ENCODE measurements at places on chromosomes 11 and 22. TPM values are rescaled to one million over a fixed set of nuclear protein-coding genes. Genes with fewer than 3 reads are reported as not detected.

- DNase-seq = peak; percentile 62
Measured at GRCh38 chr11:70481625-70482528, 83.5 kb downstream of the CTTN start.

DNA sequence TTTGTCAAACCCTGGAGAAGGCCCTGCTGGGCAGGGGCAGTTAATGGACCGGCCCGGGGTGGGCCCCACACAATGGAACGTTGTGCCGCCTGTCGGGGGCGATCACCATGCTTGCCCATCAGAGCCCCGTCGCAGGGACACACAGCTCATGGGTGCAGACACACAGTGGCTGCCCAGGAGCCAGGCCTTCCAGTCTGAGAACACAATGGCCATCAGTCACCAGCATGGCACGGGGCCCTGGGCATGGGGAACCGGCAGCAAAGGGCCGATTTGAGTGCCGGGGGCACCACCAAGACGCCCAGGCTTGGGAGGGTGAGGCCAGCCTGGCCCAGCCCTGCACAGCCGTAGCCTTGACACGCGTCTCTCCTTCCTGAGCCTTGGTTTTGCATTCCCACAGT, 7.1 kb downstream of the LINC01488 start:
- DNase-seq = peak; percentile 39

DNA sequence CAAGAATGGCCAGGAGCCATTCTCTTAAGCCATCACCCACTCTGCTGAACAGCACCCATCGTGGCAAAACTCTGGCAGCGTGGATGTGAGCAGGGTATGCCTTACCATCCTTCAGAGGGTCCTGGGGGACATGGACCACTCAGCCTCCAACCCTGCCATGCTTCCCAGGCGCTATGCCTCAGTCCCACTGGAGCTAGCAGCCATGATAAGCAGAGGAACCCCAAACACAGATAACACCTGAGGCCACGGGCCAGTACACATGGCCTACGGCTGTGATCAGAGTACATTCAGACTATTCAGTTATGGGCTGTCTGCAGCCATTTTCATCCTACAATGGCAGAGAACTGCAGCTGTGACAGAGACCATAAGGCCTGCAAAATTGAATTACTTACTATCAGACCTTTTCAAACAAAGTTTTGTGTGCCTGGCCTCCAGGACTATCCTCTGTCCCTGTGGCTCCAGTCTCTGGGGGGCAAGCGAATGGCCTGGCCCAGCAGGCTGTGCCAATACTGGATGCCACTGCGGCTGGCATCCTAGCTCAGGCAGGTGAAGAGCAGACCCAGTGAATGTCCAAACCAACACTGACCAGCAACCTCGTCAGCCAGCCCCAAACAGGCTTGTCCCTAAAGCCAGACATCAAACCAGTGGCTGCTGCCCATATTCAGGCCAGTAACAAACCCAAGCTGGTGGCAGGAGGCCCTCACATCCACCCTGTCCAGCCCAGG, 6.9 kb downstream of the ARVCF start:
- DNase-seq = peak; percentile 23

DNA sequence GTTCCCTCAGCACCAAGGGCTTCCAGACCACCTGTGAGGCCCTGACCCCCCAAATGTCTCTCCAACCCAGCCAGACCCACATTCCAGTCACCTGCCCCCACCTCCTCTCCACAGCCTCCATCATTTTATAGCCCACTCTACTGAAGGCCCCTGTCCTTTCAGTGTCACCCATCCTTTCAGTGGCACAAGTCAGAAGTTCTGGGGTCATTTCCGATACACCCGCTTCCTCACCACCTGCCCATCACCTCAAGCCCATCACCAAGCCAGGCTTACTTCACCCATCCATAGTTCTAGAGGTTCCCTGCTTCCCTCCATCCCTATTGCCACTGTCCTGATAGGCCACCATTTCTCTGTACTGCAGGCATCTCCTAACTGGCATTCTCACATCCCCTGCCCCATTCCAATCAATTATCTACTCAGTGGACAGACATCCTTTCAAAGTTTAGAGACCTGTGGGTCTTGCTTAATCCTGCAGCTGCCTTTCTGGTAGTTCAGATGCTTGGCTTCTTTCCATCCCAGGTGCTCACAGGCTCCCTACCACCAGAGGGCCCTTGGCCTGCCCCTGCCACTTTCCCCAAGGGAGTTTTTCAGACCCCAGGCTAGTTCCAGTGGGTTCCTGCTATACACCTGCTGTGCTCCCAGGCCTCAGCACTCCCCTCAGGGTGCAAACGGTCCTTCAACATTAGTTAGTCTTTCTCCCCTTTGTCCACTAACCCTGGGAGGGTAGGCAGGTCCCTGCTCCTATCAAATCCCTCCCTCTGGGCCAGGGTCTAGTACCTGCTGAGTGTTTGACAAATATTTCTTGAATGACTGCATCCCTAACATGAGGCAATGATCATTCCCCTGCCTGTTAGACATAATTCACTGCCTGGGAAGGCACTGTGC, 7.6 kb downstream of the KCNQ1OT1 start:
- DNase-seq = no peak

DNA sequence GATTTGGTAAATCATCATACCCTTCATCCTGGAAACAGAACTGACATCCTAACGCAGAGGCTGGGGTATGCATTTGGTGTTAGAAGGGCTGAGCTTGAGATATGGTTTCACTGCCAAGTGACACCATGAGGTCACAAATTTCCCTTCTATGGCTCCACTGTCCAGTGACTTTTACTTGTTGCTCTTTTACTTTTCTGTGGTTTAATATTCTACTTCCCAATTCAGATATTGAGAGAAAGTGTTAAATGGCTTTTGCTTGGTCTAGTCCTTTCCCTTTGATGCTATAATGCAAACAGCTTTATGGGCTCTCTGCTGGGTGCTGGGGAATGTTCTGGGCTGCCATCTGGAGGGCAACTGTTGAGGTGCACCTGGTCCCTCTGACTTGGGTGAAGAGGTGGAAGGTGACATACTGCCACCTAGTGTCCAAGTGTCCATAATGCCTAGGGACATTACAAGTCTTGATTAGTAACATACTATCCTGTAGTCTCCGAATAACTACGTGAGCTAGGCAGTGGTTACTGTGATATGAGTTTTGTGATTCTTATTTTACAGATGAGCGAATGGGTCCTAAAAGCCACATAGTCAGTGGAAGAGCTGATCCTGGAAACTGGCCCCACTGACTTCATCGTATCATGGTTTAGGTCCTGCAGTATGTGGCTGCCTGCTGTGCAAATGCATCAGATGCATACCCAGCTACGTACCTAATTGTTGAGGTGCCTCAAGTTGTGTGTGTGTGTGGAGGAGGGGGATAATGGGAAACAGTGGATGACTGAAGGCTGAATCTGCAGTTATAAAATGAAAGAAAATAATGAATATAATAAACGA, 149.1 kb upstream of the RAG2 start:
- peak; percentile 88 for DNase-seq

- DNase-seq = no peak
Measured at GRCh38 chr11:13090228-13090708, 81.2 kb downstream of the RASSF10 start.

DNA sequence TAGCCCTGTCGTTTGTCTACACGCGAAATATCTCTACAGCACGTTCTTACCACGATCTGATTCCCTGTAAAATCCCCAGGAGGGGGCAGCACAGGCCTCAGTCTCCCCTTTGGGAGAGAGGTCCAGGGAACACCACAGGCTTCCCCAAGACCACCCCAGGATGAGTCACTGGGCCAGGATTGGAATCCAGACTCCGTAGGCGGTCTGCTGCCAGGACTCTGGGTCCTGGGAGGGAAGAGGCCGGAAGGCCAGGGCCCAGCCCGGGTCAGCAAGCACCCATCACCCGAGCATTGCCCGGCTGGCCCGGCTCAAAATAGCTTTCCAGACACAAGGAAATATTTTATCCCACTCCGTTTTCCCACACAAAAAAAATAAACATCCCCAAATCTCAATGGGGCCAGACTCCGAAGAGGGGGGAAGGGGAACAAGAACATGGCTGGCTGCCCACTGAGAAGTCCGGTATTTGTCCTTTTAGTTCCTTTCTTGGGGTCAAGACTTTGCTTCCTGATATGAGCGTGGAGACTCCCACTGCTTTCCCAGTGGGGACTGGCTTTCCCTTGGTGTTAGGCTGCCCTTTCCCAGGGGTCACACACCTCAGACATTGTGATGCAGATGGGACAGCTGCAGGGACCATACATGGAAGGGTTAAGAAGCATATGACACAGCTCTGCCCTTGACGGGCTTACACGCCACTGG, 91.3 kb downstream of the LRRC32 start:
- peak; percentile 67 for DNase-seq

- DNase-seq = no peak
Measured at GRCh38 chr11:15830741-15831428, 525.5 kb downstream of the SOX6 start.

DNA sequence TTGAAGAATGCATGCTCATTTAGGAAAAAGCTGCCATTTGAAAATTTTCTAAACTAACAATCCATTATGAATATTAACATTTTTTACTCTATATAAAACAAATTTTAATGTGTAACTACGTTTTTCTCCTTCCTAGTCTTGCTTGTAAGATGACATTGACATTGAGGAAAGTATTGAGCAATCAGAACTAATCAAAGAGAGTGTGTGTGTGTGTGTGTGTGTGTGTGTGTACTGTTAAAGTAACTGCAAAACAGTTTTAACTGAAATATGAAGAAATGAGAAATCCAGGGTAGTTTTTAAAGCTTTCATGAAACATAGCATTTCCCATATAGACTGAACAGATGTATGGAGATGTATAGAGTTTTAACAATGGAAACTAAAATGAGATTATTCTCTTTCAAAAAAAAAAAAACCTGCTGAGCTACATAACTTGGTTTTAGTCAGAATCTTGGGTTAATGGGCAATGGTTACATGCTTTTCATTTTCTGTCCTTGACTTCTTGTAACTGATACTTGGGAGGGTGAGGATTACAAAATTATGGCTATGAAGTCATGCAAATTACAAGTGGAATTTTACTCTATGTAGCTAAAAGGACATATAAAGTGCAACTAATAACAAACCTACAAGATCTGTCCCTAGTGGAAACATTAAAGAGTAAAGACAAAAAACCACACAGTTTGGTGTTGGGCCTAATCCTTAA, 2.0 kb downstream of the PDGFD start:
- no peak for DNase-seq

- no peak for DNase-seq
Measured at GRCh38 chr11:68542617-68543016, 82.1 kb downstream of the PPP6R3 start.

GLYATL2 gene
- total RNA-seq = not detected

EHD1 gene
- 47.4 TPM for total RNA-seq

SSTR3 gene
- total RNA-seq = not detected

All from Right ventricle myocardium superior (tissue), 1 donor.